Ovary (tissue), 10 donors: ENCODE measurements at places on chromosomes 2 and 18. TPM values are rescaled to one million over a fixed set of nuclear protein-coding genes. Genes with fewer than 3 reads are reported as not detected.

- H3K4me1 ChIP-seq, result peaks cover 2% of the 10 kb centered on the region
- H3K27me3 ChIP-seq, result no peaks in the 10 kb centered on the region
Measured at GRCh38 chr2:216071111-216071851, 10.3 kb downstream of the PECR start.

- H3K27me3 ChIP-seq, result no peaks in the 10 kb centered on the region
- H3K27ac ChIP-seq, result no peak overlapping the region
- no peaks in the 10 kb centered on the region for H3K36me3 ChIP-seq
- DNase-seq, result no peak
- no peak overlapping the region for H3K4me3 ChIP-seq
Measured at GRCh38 chr18:59266886-59267502, 6.3 kb downstream of the RAX start.

- no peaks in the 10 kb centered on the region for H3K36me3 ChIP-seq
- no peak overlapping the region for H3K4me3 ChIP-seq
- H3K27ac ChIP-seq, result no peak overlapping the region
- DNase-seq, result no peak
- peaks cover 1% of the 10 kb centered on the region for H3K4me1 ChIP-seq
Measured at GRCh38 chr2:206069417-206069816, 16.6 kb downstream of the INO80D start.

DNA sequence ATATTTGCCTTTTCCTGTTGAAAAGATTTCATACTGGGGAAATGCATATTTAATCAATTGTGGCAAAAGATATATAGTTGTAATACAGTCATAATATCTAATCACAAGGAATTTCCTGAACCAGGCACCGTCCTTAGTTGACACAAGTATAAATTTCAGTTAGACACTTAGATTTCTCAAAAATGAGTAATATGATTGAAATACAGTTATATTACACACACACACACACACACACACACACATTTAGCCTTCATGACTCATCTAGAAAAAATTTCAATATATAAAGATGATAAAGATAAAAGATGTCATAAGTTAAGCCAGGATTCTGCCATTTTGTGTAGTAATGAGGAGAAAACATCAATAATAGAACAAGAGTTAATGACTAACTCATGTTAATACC lies 258.4 kb upstream of the ZNF804A start:
- no peaks in the 10 kb centered on the region for H3K36me3 ChIP-seq
- DNase-seq, result no peak
- no peaks in the 10 kb centered on the region for H3K4me1 ChIP-seq
- H3K27ac ChIP-seq, result no peak overlapping the region

DNA sequence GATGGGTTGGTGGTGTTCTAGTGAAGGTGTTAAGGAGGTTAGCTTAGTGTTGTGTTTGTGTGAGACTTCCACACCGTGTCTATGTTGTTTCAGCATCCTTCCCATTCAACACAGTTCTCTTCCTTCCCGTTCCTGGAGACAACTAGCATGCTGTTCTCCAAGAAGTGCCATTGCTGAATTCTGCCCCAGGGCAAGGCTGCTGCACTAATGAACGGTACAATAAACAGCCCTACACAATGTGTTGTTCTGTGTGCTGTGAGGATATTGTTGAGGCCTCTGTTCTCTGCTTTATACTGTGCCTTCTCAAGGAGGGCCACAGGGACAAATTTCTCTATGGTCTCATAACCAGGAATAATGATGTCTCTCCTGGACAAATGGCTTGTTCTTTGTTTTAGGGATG lies 39.8 kb upstream of the ZEB2 start:
- H3K27ac ChIP-seq, result no peak overlapping the region
- H3K4me1 ChIP-seq, result no peaks in the 10 kb centered on the region
- no peaks in the 10 kb centered on the region for H3K27me3 ChIP-seq
- H3K4me3 ChIP-seq, result no peak overlapping the region
- DNase-seq, result no peak

DNA sequence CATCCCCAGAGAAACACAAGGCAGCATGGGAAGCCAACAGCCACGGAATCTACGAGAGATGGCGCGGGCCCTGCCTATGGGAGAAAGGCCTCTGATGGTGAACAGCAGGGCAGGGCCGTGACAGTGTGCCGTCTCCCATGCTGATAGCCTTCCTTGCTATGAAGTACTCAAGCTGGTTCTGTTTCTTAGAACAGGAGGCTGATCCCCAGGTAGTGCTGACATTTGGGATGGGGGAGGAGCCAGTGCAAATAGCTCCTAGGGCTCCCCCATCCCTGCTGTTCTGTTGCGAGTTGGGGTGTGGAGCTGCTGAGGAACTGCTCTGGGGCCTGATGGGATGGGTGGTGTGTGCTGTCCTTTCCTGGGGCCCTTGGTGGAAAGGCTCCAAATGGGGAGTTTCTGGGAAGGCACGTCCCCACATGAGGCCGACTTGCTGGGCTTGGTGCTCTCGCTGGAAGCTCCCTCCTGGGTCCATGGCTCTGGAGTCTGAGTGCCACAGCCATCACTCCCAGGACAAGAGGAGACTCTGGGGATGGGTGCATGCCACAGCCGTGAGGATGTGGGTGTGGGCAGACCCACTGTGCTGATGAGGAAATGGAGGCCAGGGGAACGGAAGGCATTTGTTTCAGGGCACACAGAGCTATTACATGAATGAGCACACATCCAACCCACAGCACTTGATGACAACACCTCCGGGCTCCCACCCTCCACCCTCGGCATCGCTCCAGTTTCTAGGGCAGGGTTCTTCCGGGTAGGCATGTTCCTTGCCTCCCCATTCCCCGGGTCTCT lies 246.8 kb downstream of the HDAC4 start:
- no peaks in the 10 kb centered on the region for H3K36me3 ChIP-seq
- H3K27ac ChIP-seq, result no peak overlapping the region
- DNase-seq, result no peak
- H3K4me3 ChIP-seq, result no peak overlapping the region
- H3K4me1 ChIP-seq, result no peaks in the 10 kb centered on the region
- H3K27me3 ChIP-seq, result no peaks in the 10 kb centered on the region

The BUB1 gene
- total RNA-seq, result 0.50 TPM

GRCh38 chr2:41958251-41958650 lies 89.6 kb upstream of the PKDCC start:
- H3K4me1 ChIP-seq, result peaks cover 3% of the 10 kb centered on the region
- no peak for DNase-seq
- no peak overlapping the region for H3K27ac ChIP-seq
- H3K27me3 ChIP-seq, result no peaks in the 10 kb centered on the region
- no peak overlapping the region for H3K4me3 ChIP-seq

The GREB1L gene
- 11.5 TPM for total RNA-seq

DNA sequence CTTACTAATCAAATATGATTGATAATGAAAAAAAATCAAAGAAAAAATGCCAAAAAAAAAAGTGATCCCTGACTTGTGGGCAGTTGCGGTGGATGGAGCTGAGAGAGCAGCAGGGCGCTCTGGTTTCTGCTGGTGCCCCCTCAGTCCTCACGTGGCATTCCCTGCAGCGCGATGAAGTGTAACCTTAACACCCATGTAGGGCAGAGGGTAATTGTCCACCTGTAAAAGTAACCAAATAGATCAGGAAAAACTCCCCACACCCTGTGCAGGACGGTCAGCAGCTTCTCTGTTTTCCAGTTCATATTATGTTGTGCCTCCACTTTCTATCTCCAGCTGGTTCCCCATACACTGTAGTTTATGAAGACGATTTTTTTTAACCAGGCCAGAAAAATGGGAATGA lies 25.0 kb downstream of the COA5 start:
- no peaks in the 10 kb centered on the region for H3K4me1 ChIP-seq
- no peaks in the 10 kb centered on the region for H3K27me3 ChIP-seq
- no peak overlapping the region for H3K4me3 ChIP-seq
- H3K27ac ChIP-seq, result no peak overlapping the region
- DNase-seq, result no peak

- no peaks in the 10 kb centered on the region for H3K36me3 ChIP-seq
- no peaks in the 10 kb centered on the region for H3K4me1 ChIP-seq
- no peak overlapping the region for H3K27ac ChIP-seq
- no peak overlapping the region for H3K4me3 ChIP-seq
- no peaks in the 10 kb centered on the region for H3K27me3 ChIP-seq
Measured at GRCh38 chr2:100640431-100641124, 77.8 kb downstream of the PDCL3 start.

- H3K4me1 ChIP-seq, result no peaks in the 10 kb centered on the region
- H3K36me3 ChIP-seq, result no peaks in the 10 kb centered on the region
- no peaks in the 10 kb centered on the region for H3K27me3 ChIP-seq
- no peak overlapping the region for H3K4me3 ChIP-seq
- no peak overlapping the region for H3K27ac ChIP-seq
Measured at GRCh38 chr2:232744963-232745362, 31.4 kb downstream of the KCNJ13 start.

The CNGA3 gene
- not detected for total RNA-seq

DNA sequence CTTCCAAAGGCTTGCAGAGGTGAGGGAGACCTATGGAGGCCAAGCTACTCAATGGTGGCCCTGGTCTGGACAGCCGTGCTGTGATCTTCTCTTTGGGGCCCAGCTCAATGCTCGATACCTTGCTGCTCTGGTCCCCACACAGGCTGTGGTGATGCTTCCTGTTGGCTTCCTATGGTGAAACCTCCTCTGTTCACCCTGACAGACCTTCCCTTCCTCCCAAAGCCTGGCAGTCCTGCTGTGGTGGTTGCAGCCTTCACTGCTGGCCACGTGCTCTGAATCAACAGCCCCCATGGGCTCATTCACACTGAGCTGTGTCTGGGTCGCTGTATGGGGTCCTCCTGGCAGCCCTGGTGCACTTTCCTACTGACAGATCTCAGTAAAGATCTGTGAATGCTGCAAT lies 31.0 kb upstream of the GALR1 start:
- H3K4me3 ChIP-seq, result no peak overlapping the region
- H3K36me3 ChIP-seq, result no peaks in the 10 kb centered on the region
- no peak for DNase-seq
- H3K4me1 ChIP-seq, result peaks cover 1% of the 10 kb centered on the region

DNA sequence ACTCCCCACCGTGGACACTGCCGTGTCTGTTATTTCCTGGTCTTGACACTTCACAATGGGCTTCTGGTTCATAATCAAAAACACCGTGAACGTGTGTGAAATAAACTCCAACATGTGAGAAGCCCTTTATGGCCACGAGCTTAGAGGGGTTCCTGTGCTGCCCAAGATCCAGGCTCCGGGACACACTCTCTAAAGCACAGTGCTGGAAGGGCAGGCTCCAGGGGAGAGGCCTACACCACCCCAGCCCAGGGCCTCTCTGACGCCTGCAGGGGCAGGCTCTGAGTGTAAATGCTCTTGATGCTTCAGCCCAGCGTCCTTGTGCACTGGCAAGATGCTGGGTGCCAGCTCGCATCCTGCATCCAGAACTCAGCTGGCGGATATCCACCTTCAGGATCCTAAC lies 13.7 kb downstream of the CHST10 start:
- H3K36me3 ChIP-seq, result no peaks in the 10 kb centered on the region
- H3K27me3 ChIP-seq, result no peaks in the 10 kb centered on the region
- H3K4me1 ChIP-seq, result no peaks in the 10 kb centered on the region
- no peak for DNase-seq

The BMP10 gene
- total RNA-seq, result not detected

The GPR17 gene
- total RNA-seq, result not detected

DNA sequence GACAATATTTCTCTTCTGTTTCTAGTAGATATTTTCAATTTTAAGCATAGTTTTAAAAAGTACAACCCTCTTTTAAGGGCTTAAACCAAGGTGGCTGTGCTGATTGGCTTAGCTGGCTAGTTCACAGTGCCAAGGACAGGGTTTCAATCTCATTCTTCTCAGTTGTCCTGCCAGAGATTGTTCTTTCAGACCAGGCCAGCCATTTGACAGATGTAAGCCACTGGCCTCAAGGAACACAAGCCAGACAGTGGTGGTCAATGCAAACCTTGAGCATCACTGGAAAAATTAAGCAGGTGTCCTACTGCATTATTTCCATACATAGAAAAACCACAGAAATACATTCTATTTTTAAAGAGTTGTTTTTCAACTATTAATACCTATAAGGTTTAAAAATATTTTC lies 5.9 kb downstream of the RNF103 start:
- H3K4me1 ChIP-seq, result peaks cover 4% of the 10 kb centered on the region
- H3K4me3 ChIP-seq, result no peak overlapping the region
- no peak overlapping the region for H3K27ac ChIP-seq

- H3K4me3 ChIP-seq, result peak within 1 kb of the TSS; percentile 42
- H3K4me1 ChIP-seq, result peaks cover 2% of the 10 kb centered on the region
- no peaks in the 10 kb centered on the region for H3K27me3 ChIP-seq
- H3K36me3 ChIP-seq, result no peaks in the 10 kb centered on the region
- H3K27ac ChIP-seq, result peak within 1 kb of the TSS; percentile 30
Measured at GRCh38 chr2:53859206-53860181, at the start of gene GPR75. Gene GPR75, minus strand, starts transcription at chr2:53859967. Its CDS starts 5,211 bp downstream, at chr2:53854756.

DNA sequence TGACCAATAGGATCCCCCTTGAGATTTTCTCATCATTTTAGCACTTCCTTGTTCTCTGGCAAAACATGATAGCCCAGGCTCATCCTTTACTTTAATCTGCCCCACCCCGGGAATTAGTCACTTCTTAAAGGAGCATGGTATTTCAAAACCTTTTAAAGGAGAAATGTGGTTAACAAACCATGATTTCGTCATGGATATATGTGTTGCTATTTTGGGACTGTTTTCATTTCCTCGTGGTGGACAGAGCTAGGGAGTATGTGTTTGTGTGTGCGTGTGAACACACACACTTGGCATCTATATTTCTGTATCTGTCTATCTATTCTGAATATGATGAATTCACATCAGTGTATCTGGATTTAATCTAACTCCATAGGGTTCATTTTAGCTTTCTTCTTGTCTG lies 128.1 kb downstream of the BIRC6 start:
- H3K4me3 ChIP-seq, result no peak overlapping the region
- no peaks in the 10 kb centered on the region for H3K4me1 ChIP-seq
- H3K27ac ChIP-seq, result no peak overlapping the region
- no peaks in the 10 kb centered on the region for H3K36me3 ChIP-seq
- no peaks in the 10 kb centered on the region for H3K27me3 ChIP-seq

The REG3G gene
- 1.5 TPM for total RNA-seq

DNA sequence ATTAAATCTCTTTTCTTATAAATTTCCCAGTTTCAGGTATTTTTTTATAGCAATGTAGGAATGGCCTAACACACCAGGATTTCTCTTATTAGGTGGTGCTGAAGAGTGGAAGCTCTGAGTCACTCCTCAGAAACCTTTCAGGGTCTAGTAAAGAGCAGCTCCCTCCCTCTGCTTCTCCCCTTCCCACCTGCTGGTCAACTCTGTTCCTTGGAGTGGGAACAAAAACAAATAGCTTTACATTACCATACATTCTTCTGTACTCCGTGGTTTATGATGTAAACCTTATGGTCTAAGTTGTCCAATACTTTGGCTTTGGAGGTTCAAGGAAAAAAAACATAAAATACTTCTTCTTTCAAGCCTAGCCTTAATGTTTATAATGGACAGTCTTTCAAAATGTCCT lies 2.7 kb upstream of the IL1R1 start:
- H3K36me3 ChIP-seq, result no peaks in the 10 kb centered on the region
- no peak overlapping the region for H3K4me3 ChIP-seq
- no peak for DNase-seq

The METAP1D gene
- total RNA-seq, result 8.5 TPM

The HTR2B gene
- 1.2 TPM for total RNA-seq

DNA sequence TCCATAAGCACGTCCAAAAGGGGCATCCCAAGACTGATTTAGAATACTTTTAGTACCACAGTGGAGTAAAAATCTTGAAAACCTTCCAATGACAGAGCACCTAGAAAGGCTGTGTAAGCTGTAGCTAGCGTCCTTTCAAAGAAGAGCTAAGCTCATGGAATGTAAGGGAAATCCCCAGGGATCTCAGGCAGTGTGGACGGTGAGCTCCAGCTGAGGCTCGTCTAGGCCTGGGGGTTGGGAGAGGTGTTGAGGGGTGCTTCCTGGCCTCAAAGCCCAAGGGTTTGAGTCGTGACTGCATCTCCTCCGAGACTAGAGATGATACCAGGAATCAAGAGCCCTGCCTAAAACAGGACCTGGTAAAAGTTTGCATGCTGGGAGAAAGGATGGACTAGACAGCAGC lies 7.6 kb downstream of the CTIF start:
- H3K4me1 ChIP-seq, result peaks cover 34% of the 10 kb centered on the region
- no peak for DNase-seq
- no peaks in the 10 kb centered on the region for H3K27me3 ChIP-seq

The LHCGR gene
- total RNA-seq, result 4.8 TPM
